Fibroblast of skin of right quadriceps (primary cell): ENCODE measurements at places on chromosomes 5 and 9.

DNA sequence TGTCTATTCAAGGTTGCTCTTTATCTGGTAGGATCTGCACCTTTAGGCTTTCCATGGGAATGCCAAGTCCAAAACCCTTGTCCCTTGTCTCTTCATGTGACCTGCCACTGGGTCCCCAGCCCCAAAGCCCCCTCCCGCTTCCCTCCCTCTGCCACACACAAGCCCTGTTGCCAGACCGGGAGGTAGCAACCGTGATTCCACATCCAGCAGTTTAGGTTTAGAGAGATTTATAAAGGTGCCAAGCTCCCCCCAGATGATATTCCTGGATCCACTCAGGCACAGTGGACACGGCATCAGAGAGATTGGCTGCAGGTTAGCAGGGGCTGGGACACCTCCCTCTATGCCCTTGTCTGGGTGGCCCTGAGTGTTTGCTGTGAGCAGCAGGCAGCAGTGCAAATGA, 504.7 kb downstream of the CCDC171 start:
- no peak for DNase-seq

DNA sequence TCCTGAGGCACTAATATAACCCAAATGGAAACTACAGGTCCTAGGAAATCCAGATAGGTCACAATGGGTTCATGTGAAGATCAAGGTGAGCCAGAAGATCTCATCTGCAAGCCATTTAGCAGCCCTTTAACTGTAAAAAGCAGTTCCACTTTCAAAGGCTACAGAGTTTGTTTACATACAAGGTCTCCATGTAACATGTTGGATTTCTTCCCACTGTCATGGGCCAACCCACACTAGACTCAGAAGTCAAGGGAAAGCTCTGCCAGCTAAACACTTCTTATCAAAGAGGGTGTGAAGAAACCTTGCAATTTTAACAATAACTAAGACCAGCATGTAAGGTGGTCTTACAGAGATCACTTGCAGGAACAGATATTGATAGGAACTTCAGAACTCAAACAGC, 3.8 kb upstream of the CTNNAL1 start:
- no peak for DNase-seq

- DNase-seq: no peak
Observed at GRCh38 chr9:104313396-104314110, 190.5 kb upstream of the OR13F1 start.

GRCh38 chr5:39633057-39633456, 208.3 kb upstream of the DAB2 start:
- no peak for DNase-seq

DNA sequence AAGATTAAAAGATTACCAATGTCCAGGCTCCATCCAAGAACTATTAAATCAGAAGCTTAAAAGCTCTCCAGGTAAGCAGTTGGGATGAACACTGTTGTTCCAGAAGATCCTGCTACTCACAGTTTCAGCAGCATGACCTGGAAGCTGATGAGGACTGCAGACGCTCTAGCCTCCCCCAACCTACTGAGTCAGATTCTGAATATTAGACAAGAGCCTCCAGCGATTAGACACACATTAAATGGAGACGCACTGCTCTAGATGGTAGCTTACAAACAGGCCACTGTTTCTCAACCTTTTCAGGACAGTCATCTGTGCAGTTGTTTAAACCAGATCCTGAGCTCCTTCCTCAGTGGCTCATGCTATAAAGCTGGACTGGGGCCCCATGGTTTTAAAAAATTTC, 54.3 kb downstream of the MTMR12 start:
- no peak for DNase-seq

DNA sequence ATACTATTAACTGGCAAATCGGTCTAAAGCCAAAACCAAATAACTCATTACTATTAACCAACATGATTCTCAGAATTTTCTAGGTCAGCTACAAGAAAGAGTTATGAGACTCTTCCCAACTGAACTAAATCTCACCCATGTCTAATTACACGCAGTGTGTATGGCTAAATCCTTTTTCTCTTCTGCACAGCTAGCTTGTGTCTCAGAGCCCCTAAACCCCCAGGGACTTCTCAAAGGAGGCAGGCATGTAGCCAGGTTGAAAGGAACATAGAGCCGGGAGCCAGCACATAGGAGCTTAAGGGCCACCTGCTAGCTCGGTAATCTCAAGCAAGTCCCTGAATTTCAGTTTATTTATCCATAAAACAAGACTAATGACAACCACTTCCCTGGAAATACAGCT, 2.2 kb upstream of the GZMK start:
- DNase-seq: no peak

- DNase-seq: peak; percentile 18
Observed at GRCh38 chr5:91219803-91220371, 163.2 kb downstream of the ARRDC3 start.

DNA sequence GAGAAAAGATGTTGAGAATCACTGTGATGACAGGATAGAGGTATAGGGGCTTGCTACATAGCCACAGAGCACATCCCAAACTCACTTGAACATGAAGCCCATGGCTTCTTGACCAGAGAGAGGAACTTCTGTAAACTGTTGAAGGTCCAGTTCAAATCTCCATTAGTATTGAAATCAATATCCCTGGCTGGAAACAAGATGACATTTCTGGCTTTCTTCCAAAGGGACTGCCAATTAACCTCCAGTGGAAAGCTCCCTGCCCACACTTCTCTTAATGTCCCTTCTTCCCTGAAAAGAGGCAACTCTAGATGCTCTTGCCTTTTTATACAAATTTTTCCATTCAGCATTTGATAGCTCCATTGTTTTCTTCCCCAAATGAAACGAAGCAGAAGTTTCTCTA, 612.1 kb downstream of the EBF1 start:
- no peak for DNase-seq

GRCh38 chr5:19891658-19892057, 96.3 kb downstream of the CDH18 start:
- DNase-seq: peak; percentile 69

DNA sequence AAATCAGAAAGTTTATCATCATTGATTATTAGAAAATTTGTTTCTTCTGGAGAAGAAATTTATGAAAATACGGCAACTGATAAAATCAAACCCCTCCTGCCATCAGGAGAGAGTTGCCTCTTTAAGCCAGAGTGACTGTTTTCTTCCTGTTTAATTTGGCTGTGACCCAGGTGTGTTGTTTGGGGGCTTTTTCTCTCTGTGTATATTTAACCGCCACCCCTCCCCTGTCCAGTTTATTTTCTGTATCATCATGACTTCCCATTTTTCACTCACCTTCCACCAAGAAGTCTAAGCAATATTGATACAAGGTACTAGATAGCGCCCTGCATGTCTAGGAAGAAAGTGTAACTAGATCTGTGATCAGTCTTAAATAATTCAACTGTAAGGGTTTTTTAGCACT, 50.1 kb downstream of the FAM78A start:
- no peak for DNase-seq

DNA sequence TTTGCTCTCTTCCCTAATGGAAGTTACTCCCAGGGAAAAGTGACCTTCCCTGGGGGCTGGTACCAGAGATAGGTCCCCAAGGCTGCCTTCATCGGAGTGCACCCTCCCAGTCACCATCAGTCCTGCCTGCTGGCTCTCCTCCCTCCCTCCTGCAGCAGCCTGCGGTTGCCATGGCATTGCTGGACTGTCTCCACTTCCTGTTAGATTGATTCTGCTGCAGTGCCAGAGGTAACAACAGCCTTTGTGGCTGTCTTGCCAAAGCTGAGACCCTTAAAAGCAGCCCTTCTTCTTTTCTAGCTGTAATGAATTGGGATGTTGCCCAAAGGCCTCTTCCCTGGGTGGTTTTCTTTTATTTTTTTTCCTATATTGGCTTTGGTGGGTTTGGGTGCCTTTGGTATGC, 78.1 kb upstream of the PRLR start:
- DNase-seq: no peak

DNA sequence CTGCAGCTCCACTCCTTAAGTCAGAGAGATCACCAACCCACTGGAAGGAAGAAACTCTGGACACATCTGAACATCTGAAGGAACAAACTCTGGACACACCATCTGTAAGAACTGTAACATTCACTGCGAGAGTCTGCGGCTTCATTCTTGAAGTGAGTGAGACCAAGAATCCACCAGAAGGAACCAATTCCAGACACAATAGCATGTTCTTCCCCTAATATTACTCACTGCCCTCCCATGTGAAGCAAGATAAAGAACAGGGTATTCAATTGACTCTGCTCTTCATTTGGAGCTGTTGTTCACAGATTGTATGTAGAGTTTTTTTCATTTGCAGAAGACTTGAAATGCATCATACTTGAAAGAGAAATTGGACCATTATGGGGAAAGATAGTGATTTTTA, 10.8 kb downstream of the SAXO1 start:
- no peak for DNase-seq

- peak; percentile 34 for DNase-seq
Observed at GRCh38 chr5:124040799-124041198, 528.8 kb downstream of the CSNK1G3 start.

- DNase-seq: no peak
Observed at GRCh38 chr5:97115932-97116331, 26.5 kb downstream of the LIX1 start.

DNA sequence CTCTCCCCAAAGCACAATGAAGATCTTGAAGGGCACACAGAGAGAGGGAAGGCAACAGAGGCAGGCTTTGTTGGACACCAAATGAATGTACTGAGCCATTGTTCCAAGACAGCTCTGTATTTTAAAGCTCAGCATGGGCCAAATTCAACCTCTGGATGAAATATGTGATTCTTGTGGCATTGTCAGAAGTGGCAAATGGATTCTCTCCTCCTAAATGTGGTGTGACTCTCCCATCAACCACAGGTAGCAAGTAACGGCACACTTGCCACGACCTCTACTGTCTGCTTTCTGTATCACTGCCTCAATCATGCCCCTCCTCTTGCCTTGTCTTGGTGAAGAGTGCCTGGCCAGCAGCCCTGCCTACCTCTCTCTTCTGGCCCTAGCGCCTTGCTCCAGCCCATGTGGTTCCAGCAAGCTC, 6.1 kb upstream of the MOB3B start:
- no peak for DNase-seq

DNA sequence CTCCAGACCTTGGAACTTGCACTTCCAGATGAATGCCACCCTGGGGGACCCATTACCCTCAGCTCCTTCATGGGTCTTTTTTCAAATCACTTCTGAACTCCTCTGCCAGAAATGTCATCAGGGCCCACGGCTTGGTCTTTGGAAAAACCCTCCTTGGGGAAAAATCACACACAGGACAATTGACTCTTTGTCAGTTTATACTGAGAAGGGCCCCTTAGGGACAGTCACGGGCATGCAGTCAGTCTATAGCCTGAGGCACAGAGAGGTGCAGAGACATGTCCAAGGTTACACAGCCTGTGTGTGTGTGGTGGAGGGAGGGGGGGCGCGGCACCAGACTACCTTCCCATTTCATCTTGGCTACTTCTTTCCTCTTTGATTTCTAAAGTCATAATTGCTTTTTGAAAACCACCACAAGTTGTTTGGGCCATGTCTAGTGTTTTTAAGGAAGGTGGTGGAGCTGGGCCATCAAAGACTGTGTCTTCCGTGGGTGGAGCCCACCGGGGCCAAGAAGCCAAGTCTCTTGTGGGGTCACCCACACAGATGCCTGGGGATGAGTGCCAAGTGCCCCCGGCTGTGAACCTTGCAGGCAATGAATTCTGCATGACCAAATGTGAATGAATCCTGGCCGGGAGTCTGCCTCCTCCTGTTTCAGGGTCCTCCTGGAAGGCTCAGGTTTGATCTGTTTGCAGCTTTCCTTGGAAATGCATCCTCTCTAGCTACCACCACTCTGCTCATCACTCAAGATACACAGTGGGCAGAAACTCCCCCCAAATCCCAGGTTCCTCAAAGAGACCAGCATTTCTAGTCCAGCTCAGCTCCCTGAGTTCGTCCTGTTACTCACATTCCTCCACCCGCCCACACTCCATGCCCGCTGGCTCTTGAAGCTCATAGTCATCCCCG, 200.1 kb upstream of the TBC1D2 start:
- DNase-seq: peak; percentile 54

GRCh38 chr5:72010430-72010829, 96.8 kb upstream of the MAP1B start:
- no peak for DNase-seq

DNA sequence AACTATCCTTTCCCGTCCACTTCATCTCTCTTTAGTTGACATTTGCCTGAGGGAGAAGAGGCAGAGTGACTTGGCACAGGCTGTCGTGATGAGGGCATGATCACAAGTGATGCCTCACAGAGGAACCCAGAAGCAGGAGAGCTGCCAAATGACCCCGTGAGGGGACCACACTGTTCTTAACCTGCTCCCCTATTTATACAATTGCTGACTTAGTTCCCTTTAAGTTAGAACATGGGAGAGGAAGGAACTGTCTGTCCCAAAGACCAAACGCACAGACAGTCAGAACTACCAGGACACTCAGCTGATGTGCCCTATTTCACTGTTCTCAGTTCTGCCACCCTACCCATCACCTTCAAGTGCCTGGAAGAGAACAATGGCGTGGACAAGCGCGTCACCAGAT, 73.7 kb downstream of the SLC1A3 start:
- DNase-seq: no peak

- no peak for DNase-seq
Observed at GRCh38 chr5:58988938-58989337, 406.1 kb downstream of the RAB3C start.

DNA sequence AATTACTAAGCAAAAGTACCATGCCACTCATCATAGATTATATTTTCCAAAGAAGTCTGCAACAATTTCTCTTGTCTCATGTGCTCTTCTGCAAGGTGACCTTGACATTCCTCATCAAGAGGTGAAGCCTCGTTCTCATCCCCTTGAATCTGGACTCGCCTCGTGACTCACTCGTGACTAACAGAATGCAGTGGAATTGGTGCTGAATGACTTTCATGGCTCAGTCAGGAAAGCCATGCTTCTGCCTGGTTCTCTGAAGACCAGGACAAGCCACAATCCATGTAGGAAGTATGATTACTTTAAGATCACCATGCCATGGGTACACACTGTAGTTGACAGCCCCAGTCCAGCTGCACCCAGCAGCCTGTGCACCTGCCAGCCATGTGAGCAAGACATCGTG, 335.8 kb downstream of the GADD45G start:
- peak; percentile 55 for DNase-seq

- DNase-seq: no peak
Observed at GRCh38 chr5:170302653-170303501, 5.3 kb upstream of the LCP2 start.

DNA sequence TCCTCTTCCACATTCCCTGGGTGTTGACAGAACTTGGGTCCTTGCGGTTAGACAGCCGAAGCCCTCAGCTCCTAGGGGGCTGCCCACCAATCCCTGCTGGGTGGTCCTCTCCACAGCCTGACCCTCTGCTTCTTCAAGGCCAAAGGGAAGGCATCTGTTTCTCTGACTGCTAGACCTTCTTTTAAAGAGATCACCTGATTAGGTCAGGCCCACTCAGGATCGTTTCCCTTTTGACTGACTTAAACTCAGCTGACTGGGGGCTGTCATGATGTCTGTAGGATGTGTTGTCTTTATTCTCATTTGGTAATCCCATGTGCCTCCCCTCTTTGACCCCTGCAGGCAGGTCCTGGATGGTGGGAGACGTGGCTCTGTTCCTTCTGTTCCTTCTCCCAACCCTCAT, 207.5 kb downstream of the PAX5 start:
- DNase-seq: no peak

- DNase-seq: no peak
Observed at GRCh38 chr9:135644631-135645218, 5.4 kb upstream of the GLT6D1 start.

- DNase-seq: no peak
Observed at GRCh38 chr9:83280790-83281189, 217.8 kb upstream of the RASEF start.

GRCh38 chr9:88957526-88957925, 33.7 kb upstream of the S1PR3 start:
- DNase-seq: no peak

- peak; percentile 96 for DNase-seq
Observed at GRCh38 chr9:128244837-128245231, 31.0 kb downstream of the GOLGA2 start.
